ENCODE measurements at places on chromosomes 2 and 18.
A peak's percentile ranks its signal among the peaks of the same experiment; 100 is the strongest.

GRCh38 chr18:36658611-36659010, 170.2 kb downstream of the TPGS2 start:
- DNase-seq = no peak

GRCh38 chr2:59288771-59289170, 1047.6 kb upstream of the FANCL start:
- no peak for DNase-seq

- no peak for DNase-seq
These were observed 267.7 kb upstream of the CYRIA start for GRCh38 chr2:16933355-16933754.

DNA sequence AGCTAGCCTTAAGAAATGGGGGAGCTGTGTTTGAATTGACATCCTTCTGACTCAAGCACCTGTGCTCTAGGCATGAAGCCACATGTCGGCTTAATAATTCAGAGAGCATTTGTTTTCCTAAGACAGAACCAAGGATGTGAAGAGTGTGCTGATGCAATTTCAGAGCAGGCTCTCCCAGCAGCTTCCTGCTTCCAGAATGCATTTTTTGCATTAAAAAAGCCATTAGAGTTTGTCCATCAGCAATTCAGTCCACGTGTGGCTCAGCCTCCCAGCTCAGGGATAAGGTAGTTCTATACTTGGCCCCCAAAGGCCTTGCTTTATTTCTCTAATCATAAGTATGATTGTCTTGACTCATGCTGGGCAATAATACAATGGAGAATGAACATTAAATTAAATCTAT, 37.7 kb downstream of the DOCK10 start:
- no peak for DNase-seq

- no peak for DNase-seq
These were observed 257.5 kb downstream of the SETBP1 start for GRCh38 chr18:44937960-44938719.

- DNase-seq = no peak
These were observed 6.8 kb downstream of the EDAR start for GRCh38 chr2:108982259-108982679.

GRCh38 chr2:217244815-217245214, 385.0 kb upstream of the TNP1 start:
- no peak for DNase-seq

- no peak for DNase-seq
These were observed 283.4 kb downstream of the CNTNAP5 start for GRCh38 chr2:124308319-124309062.

DNA sequence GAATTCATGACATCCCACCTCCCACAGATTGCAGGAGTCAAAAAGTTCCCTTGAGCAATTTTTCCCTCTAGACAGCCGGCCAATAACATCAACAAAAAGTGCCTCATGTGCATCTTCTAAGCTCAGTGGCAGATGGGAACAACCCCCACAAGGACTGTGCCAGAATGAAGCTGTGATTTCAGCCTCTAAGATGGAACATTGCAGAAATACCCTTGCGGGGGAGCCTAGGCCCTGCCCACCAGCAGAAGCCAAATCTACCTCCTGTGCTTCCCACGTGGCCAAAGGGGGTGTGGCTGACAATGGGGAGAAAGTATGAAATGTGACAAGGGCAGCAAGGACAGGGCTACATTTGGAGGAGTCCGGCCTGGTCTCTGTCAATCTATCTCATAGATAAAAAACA, 482.3 kb downstream of the TGIF1 start:
- DNase-seq = no peak

DNA sequence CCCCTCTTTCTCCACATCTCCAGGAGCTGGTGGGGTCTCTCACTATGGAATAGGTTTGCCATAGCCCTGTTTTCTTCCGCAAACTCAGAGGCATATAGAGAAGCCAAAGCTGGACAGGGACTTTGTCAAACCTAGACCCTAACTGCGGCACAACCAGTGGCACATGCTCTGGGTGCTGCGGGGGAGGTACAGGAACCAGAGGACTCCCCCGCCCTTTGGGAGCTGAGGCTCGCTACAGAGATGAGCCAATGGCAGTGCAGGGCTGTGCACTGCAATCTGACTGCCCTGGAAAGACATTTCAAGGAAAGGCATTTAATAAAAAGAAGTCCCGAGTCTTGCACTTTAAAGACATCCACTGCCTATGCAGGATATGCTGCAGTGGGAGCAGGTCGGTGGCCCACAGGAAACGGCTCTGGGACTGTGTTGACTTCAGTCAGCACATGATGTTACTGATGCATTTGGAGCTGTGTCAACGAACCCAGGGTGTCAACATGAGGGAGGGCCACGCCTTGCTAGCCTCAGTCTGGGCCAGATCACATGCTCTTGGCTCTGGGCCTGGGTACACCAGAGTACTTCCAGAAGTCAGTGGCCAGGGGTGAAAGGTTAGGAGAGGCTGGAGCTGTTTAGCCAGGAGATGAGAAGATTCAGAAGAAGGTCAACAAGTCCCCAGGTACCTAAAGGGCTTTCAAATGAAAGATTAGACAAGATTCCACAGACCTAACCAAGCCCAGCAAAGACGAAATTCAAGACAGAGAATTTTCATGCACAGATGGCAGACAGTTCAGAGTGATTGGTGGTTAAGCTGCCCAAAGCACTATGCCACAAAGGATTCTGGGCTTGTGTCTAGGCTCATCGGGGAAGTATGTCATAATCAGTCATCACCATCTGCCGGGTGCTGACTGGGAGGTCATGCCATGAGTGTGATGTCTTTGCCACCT, 8.2 kb downstream of the SLC35F6 start:
- DNase-seq = no peak

GRCh38 chr2:208112969-208113368, 11.4 kb downstream of the CRYGD start:
- DNase-seq = no peak

DNA sequence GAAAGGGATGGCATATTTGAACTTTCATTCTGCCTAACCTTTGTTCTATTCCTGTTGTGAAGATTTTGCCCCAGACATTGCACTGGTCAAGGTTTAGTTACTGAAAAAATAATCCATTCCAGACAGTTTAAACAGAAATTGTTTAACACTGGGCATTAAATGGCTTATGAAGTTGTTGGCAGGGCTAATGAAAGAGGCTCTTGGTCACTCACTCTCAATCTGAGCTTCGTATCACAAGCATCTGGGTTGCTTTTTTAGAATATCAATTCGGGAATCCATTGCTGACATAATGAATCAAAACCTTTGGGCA, 8.0 kb upstream of the ACYP2 start:
- no peak for DNase-seq

DNA sequence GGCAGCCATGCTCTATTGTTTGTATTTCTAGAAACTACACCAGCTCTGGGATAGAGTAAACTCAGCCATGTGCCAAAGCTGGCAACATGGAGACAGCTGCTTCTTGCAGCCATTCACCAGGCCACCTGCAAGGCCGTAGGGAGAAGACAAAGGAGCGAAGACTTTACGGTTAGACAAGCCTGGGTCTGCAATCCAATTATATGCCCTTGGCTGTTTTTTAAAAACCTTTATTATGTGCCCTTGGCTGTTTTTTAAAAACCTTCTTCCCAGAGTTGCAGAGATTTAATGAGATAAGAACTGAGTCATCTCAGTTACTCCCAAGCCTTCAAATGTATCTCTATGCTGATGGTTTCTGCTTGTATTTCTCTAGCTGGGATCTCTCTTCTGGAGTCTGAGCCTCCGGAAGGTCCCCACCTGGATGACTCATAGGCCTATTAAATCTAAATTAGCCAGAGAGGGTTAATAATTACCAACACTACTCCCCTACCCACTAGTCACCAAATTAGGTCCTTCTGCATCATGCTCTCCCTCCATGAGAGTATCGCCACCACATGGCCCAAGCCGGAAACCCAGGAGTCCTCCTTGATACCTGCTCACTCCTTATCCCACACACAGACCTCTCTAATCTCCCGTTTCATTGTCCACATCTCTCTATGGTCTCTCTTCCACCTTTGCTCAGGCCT, 17.5 kb upstream of the DPP4 start:
- no peak for DNase-seq

DNA sequence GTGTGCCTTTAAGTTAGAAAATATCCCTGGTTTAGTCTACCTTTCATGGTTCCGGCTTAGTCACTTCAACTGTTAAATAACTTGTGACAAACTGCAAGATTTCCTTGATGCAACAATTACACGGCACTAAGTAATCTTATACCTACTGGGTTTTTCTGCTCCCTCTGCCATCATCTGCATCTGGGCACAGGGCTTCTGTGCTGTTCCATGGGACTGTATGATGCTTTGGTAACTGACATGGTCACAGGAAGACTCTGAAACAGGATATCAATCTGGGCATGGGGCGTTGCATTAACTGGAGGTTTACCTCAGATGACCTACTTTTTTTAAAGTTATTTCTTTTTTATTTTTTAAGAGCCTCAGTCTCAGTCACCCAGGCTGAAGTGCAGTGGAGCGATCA, 365.4 kb downstream of the SS18 start:
- no peak for DNase-seq

DNA sequence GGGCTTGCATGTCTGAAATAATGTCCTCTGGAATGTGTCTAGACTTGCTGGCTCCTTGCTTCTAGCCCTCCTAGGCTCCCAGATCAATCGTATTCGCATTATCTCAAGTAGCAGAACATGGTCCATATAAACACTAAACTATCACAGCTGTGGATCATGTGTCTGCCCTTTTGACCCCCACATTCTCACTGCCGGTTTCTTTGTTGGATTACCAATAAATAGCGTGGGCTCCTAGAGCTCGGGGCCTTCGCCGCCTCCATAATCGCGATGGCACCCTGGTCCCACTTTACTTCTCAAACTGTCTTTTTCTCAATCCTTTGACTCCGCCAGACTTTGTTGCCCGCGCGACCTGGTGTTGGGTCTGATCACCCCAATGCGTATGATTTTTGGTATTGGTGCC, 6.3 kb upstream of the SCYGR8 start:
- DNase-seq = no peak

- DNase-seq = no peak
These were observed 20.3 kb upstream of the FAHD2A start for GRCh38 chr2:95382192-95382591.

DNA sequence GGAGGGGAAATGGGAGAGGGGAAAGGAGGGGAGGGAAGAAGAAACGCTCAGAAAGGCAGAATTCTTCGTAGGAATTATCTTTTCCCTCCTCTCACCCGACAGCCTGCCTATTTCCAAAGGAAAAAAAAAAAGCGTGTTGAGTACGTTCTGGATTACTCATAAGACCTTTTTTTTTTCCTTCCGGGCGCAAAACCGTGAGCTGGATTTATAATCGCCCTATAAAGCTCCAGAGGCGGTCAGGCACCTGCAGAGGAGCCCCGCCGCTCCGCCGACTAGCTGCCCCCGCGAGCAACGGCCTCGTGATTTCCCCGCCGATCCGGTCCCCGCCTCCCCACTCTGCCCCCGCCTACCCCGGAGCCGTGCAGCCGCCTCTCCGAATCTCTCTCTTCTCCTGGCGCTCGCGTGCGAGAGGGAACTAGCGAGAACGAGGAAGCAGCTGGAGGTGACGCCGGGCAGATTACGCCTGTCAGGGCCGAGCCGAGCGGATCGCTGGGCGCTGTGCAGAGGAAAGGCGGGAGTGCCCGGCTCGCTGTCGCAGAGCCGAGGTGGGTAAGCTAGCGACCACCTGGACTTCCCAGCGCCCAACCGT, at the start of gene GAD1:
TSS of gene GAD1 (plus strand) at position 384 of the 589 bp plus-strand sequence. CDS start 1,705 bp downstream, outside the sequence.
- DNase-seq = peak; percentile 17

GRCh38 chr2:15653806-15654726, 62.4 kb downstream of the DDX1 start:
- DNase-seq = no peak

DNA sequence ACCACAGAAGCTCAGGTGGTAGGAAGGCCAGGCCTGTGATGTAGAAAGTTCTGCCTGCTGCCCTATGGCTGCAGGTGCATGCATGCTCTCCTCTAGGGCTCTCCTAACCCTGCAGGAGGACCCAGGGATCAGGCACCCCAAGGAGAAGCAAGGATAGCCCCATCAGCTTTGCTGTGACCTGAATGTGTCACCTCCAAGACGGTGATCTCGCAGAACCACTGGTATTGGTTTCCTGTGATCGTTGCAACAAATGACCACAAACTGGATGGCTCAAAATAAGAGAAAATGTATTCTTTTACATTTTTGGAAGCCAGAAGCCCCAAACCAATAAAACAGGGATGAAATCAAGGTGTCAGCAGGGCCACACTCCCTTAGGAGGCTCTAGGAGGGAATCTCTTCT, 327.3 kb downstream of the BCL11A start:
- no peak for DNase-seq

DNA sequence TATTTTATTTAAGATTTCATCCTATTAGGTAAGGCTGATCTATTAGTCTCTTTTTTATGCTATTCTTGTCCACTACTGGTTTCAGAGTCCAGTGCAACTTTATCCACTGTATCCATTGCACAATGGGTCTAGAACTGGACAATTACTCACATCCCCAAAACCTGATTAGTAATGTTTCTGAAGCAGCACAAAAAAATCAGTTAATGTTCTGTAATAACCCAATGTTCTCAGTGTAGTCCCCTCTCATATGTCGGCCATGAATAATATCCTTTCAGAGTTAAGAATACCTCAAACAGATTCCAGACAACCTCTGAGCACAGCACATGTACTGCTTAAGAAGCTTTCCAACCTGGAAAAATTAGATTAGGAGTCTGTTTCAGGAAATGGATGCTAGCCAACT, 29.7 kb downstream of the MGAT4A start:
- no peak for DNase-seq

DNA sequence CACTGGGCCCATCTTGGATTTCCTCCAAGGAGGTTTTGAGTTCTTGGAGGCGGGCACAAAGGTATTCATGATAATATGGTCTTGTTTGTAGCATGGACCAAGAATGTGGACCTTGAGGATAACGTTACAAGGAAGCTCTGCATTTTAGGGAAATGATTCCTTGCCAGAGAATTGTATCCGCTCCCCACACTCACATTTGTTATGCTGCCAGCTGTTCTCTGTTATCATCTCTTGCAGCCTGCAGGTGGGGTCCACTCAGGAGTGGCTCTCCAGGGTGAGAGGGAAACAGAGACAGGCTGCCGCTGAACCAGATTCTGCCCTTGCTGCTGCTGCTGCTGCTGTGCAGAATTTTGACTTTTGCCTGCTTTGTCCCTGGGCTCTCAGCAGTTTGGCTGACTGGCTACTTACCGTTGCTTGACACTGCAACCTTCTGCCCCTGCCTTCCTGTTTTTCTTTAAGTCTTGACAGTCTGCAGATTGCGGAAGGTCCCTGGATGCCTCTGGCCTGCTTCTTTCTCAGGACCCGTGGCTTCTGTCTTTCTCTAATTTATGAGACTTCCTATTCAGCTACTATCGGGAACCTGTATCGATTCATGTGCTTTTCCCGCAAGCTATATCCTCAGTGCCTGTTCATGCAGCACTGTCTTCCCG, 122.3 kb upstream of the DOCK10 start:
- DNase-seq = no peak

GRCh38 chr2:227301523-227301922, 23.5 kb upstream of the MFF start:
- DNase-seq = no peak

DNA sequence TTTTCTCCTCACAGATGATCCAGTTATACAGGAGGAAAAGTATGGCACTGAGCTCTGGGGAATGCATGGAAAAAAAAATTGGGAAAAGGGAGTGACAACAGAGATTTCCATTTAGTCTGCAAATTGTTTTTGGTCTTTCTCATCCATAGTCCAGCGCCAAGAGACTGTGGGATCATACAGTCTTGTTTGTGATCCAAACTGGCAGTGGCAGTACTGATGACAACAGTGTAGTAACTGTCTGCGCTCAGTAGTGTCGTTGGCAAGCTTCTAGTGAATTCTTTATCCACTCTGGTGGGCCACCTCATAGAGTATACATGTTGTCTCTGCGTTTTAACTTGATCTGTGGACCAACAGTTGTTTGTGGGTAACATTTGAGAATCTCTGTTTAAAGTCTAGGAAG, 37.9 kb downstream of the GALNT1 start:
- no peak for DNase-seq

- DNase-seq = no peak
These were observed 532.7 kb downstream of the TDRD15 start for GRCh38 chr2:21656330-21657075.

Measured in effector CD8-positive, alpha-beta T cell (primary cell).